Naive thymus-derived CD8-positive, alpha-beta T cell (primary cell): ENCODE measurements at places on chromosomes 2 and 18. TPM values are rescaled to one million over a fixed set of nuclear protein-coding genes. Genes with fewer than 3 reads are reported as not detected.

- no peak for DNase-seq
Observed at GRCh38 chr18:28018351-28018750, 158.6 kb downstream of the CDH2 start.

DNA sequence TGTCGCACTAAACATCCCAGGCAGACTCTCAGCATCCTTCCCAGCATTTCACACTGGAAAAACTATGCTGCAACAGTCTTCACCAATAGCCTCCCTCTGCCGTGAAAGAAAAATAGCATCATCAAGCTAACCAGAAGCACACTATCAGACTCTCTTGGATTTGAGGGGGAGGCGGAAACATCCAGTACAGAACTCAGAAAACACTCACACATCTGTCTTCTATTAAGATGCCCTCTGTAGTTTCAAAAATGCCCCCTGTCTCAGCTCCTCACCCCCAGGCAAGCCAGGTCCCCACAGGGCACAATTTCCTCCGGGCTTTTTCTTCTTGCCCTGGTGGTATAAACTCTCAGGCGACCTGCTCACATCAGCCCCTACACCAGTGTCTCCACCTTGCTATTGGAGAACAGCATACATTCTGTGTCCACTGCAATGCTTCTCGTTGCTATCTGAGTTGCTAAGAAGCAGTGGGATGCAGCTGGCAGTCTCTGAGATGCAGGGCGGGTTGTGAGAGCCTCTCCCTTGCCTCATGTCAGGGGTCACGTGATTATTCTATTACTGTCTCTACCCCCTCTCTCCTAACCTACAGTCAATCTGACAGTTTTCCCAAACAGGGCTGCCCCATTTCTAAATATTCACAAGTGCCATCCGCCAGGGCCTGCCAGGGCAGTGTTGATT lies 189.9 kb downstream of the INO80D start:
- no peak for DNase-seq

GRCh38 chr18:77482190-77483085 lies 232.8 kb downstream of the GALR1 start:
- no peak for DNase-seq

DNA sequence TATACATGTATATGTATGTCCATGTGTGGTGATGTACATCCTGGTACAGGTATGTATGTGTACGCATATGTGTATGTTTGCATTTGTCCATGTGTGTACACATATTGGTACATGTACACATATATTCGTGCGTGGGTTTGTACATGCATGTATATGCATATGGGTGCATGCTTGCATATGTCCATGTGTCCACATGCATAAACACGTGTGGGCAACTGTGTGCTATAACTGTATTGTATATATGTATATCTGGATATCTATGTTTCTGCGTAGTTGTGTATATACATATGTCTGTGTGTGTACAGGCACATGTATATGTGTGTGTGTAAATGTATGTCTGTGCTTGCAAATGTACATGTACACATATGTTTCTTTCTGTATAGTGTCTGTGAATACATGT lies 858.5 kb downstream of the CNTNAP5 start:
- no peak for DNase-seq

GRCh38 chr2:36416370-36417165 lies 61.0 kb downstream of the CRIM1 start:
- DNase-seq = no peak

DNA sequence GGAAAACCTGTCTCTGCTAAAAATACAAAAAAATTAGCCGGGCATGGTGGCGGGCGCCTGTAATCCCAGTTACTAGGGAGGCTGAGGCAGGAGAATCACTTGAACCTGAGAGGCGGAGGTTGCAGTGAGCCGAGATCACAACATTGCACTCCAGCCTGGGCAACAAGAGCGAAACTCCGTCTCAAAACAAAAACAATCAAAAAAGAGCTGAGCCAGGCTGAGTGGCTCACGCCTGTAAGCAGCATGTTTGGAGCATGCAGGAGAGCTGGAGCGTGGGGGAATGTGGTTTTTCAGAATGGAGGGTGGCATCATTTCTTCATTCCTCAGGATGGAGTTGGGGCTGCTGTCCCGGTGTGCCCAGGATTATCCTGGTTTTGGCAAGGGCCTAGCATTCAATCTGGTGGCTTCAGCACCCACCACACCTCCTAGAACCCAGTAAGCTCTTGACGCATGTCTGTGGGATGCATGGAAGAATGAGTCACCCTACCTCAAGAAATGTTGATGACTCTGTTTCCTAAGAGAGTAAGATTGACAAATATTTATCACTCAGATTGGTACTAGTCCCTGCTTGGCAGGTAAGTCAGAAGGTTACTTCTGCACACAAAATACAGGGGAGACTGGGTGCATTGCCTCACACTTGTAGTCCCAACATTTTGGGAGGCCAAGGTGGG lies 90.2 kb upstream of the ODC1 start:
- DNase-seq = no peak

- no peak for DNase-seq
Observed at GRCh38 chr2:207238831-207239701, 73.3 kb upstream of the KLF7 start.

DNA sequence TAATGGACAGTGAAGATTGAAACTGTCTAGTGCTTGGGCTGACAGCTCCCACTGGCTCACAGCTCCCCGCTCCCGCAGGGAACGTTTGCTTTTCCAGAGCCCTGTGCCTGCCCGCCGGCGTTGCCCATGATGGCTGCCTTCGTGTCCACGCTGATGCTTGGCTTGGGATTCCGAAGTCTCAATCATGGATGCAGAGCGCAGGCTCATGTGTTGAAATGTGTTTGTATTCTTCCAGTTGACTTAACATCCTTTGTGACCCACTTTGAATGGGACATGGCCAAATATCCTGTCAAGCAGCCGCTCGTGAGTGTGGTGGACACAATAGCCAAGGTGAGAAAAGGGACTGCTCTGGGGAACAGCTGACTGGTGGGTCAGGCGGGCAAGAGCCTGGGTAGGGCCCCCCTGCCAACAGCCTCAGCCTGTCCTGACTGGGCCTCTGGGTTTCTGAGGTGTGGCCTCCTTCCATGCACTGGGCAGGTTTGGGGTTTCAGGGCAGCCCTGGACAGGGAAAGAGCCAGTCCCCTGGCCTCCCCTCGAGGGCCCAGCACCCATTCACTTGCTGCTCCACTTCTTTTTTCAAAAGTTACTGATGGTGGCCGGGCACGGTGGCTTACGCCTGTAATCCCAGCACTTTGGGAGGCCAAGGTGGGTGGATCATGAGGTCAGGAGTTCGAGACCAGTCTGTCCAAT lies 42.8 kb downstream of the ATP6V1C2 start:
- DNase-seq = no peak

- no peak for DNase-seq
Observed at GRCh38 chr18:36628435-36629137, 200.2 kb downstream of the TPGS2 start.

GRCh38 chr18:60391571-60392226 lies 19.1 kb upstream of the MC4R start:
- DNase-seq = no peak

GRCh38 chr2:149129433-149129832 lies 90.9 kb downstream of the LYPD6B start:
- no peak for DNase-seq

DNA sequence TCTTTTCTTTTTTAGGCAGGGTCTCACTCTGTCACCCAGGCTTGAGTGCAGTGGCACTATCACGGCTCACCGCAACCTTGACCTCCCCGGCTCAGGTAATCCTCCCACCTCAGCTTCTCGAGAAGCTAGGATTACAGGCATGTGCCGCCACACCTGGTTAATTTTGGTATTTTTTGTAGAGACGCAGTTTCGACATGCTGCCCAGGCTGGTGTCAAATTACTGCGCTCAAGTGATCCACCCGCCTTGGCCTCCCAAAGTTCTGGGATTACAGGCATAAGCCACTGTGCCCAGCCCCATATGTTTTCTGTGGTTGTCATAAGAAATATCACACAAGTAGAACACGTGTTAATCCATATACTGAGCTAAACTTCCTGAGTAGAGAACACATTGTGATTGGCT lies 14.6 kb downstream of the ENOSF1 start:
- DNase-seq = no peak

- DNase-seq = no peak
Observed at GRCh38 chr2:215830304-215830703, 183.0 kb downstream of the MREG start.

- no peak for DNase-seq
Observed at GRCh38 chr2:160892204-160892603, 268.0 kb upstream of the TANK start.

DNA sequence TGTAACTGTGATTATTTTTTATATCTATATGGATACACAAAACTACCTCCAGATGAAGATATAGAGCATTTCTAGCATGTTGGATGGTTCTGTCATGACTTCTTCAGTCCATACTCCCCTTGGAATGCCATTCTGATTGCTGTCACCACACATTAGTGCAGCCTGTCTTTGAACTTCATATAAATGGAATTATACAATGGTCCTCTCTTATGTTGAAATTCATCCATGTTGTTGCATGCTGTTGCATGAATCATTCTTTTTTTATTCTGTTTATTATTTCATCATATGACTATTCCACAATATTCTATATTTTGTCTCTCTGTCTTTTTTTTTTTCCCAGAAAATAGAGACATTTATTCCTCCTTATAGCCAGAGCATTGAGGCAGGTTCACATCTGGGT lies 74.1 kb downstream of the OSBPL6 start:
- DNase-seq = no peak

- DNase-seq = no peak
Observed at GRCh38 chr2:185137700-185138099, 539.4 kb downstream of the ZNF804A start.

GRCh38 chr2:32760628-32761027 lies 132.8 kb downstream of the TTC27 start:
- DNase-seq = no peak

DNA sequence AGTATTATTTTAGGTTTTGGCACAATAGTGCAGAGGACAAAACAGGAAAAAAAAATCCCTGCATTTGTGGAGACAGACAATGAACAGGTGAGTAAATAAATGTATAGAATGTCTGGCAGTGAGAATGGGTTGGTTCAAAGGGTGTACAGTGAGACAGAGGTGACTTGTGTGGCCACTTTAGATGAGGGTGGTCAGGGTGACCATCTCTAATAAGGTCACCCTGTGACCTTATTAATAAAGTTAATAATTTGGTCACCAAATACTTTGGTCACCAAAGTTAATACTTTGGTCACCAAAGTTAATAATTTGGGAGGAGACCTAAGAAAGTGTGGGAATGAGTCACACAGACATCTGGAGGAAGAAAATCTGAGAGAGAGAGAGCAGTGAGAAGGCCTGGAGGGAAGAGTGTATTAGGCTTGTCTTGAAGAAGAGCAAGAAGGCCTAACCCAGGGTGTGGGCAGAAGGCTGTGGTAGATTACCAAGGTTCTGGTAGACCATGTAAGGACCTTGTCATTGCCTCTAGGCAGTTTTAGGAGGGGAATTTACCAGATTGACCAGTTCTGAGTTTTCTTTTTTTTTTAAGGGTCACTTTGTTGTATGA lies 1368.4 kb upstream of the CELF4 start:
- no peak for DNase-seq

- DNase-seq = no peak
Observed at GRCh38 chr2:142290931-142291330, 160.1 kb upstream of the LRP1B start.

- no peak for DNase-seq
Observed at GRCh38 chr2:111128096-111128495, 7.4 kb downstream of the BCL2L11 start.

GRCh38 chr2:206442833-206443734 lies at the start of gene ADAM23:
ADAM23 (plus strand) TSS chr2:206443532; CDS start chr2:206443867, 335 bp downstream.
- no peak for DNase-seq

Gene PAX8
- total RNA-seq = 0.82 TPM

Gene RETREG2
- total RNA-seq = 110 TPM

Gene MYO5B
- total RNA-seq = not detected

Gene CAVIN2
- total RNA-seq = not detected

Gene FHOD3
- not detected for total RNA-seq

Gene TRABD2A
- 165 TPM for total RNA-seq

Gene ZNF385B
- total RNA-seq = not detected

Gene NR4A2
- 2.8 TPM for total RNA-seq

Gene RSAD2
- total RNA-seq = 5.2 TPM

Gene IL36G
- not detected for total RNA-seq

Gene KIF5C
- total RNA-seq = 9.4 TPM

Gene CHST10
- total RNA-seq = 7.5 TPM

Gene M1AP
- total RNA-seq = not detected

Gene POTEC
- total RNA-seq = not detected
